CD4-positive, alpha-beta T cell treated with Interleukin-17A for 1 hour (primary cell): ENCODE measurements at places on chromosomes 2 and 18.

DNA sequence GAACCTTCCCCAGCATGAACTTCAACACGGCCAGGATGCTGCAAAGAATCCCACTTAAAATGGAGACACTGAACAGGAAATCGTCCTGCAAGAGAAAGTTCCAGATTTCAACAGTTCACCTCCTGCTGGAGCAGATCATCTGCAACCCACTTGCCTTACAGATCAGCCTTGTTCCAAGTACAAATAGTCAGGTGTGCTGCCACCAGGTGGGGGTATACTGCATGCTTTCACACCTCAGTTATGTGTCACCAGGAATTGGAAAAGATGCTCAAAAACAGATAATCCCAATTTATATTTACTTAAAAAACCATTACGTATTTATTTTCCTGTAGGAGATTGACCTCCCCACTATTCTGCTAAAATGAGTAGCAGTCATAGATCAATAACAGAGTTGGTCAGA lies 212.3 kb downstream of the MGAT5 start:
- peak; percentile 37 for DNase-seq

DNA sequence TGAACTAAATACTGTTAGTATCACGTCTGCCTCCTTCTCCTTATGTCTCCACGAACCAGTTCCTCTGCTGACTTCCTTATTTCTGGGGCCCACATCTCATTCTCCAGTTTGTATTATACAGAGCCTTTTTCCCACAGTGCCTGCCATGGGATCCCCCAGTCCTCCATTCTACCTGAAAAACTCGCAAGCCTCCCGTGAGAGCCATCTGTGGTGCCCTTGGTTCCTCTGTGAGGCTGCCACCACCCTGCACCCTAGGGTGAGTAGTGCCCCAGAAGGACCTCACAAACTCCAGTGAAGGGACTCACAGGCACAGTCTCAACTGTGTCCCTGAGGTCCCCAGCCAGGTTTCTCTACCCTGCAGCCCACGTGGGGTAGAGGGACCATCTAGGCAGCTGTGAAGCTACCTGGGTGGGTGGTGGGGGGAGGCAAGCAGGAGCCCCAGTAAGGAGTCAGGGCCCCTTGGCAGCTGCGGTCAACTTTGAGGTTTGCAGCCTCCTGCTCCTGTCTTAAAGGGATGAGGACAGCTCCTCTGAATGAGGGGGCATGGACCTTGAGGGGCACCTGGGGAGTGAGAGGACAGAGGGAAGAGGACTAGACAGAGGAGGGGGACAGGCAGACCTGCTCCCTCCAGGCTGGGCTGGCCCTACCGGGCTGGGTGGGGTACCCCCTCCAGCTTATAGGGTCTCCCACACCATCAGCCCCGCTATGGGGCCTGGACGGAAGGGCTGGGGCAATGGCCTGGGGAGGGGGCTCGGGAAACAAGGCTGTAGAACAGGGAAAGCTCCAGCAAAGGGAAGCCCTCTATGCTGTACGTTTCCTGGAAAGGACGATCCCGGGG lies 1.0 kb downstream of the PSTPIP2 start:
- DNase-seq: no peak

DNA sequence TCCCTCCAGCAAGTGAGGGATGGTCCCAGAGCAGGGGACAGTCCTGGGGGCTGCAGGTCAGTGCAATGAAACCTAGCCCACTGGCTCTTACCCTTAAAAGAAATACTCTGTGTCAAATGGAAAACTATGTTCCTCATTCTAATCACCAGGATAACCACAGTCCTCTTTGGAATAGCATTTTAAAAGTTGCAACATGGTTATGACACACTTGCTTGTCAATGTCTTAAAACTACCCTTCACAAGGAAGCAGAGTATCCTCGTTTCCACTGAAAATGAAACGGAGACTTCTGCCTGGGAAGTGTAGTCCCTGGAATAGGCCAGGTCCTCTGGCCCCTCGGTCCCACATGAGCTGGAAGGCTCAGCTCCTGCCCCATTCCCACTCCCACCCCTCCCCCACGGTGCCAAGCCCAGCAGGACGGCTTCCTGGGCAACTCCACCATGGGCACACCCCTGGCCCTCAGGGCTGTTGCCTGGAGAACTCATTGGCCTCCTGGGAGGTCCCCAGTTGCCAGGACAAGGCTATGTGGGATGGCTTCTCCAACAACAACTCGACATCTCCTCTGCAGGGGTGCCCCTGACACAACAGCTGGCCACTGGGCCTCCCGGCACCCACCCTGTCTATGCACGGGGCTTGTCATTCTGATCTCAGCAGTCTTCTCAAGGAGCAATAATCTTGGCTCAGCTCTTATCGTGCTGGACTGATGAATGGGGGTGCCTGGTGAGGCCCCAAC lies 38.3 kb upstream of the ST3GAL5 start:
- no peak for DNase-seq

DNA sequence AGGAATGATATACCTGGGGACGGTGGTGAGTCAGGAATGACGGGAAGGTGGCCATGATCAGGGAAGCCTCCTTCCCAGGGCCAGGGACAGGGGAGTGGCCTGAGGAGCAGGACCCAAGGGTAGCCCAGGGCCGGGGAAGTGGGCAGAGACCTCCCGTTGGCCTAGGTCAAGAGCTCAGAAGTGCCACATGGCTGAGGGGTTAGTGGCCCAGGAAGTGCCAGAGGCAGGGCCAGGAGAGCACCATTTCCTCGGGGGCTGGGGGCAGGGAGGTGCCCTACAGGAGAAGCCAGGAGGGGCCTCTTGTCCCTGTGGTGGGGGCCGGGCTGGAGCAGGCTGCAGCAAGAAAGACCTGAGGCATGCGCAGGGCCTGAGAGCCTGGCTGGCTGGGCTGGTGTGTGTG lies 152.3 kb upstream of the ZSWIM2 start:
- no peak for DNase-seq

DNA sequence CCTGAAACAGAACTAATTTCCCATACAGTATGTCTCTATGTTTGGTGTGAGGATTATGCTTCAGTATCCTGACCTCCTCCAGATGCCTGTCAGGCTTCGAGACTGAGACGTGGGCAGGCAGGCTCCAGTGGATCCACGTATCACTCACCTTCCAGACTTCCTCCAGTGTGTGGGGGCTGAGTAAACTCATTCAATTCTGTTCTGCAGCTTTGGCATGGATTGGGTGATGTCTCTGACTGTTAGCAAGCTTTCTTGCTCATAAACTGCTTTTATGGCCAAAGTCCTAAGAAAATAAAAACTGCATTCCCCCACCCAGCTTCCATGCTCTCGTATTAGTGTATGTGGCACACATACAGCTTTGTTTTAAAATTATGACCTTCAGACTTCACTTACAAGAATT lies 53.6 kb downstream of the CCDC93 start:
- no peak for DNase-seq

GRCh38 chr2:226487573-226487972 lies 312.0 kb downstream of the IRS1 start:
- DNase-seq: no peak

DNA sequence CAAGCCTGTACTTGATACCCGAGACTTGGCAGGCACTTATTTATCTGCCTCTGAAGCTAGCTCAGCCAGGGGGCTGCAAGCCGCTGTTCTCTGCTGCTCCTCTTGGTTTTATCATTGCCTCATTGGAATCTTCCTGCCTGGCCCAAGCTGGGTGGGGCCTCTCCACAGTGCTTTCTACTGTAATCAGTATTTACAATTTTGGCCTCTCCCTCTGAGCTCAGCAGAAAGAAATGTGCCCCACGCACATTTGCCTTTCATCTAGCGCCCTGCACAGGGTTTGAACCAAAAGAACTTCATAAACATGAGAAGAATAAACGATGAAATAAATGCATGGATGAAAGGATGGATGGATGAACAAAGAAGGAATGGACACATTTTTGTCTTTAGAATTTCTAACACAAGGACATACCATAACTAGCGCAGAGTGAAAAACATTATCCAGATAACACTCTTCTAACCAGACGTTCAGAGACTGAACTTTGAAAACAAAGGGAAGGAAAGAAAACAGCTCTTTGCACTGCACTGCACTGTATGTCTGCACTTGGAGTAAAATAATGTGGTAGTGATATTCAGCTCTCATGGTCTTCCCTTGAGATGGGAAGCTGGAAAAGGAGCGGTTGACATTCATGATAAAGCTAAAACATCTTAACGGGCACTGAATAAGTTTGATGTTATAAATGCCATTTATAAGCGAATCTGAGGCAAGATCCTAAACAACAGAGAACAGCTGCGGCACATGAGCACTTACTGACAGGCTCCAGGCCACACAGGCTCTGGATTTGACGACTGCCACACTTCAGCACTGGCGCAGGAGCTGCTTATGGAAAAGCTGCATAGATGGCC lies 86.8 kb upstream of the SP3 start:
- DNase-seq: no peak

DNA sequence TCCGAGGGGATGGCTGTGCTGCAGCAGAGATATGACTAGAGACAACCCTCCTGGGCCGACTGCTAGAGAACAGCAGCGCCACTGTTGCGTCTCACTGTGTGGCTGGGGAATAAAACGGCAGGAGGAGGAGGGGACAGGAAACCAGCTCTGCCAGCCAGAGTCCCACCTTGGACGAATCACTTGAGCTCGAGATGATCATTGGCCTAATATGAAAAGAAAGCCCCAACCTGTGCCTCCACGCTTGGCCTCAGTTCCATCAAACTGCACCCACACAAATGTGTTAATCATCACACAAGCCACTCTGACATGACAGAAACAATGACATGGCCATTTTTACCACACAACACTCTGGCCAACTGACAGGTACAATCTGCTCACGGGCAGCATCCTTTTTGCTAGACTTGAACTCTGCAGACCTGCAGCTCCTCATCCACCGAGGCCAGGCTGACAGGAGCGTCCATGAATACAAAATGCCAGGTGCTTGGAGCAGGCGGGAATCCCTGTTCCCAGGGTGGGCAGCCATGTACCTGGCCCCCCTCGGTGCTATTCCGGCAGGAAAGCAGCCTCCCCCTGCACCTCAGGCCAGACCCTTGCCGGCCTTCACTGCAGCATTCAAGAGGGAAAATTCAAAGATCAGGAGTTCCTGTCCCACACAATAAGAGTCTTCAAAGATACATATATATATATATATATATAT lies 52.3 kb downstream of the PARD6G start:
- DNase-seq: no peak
